ENCODE measurements at places on chromosomes 12 and 14.

DNA sequence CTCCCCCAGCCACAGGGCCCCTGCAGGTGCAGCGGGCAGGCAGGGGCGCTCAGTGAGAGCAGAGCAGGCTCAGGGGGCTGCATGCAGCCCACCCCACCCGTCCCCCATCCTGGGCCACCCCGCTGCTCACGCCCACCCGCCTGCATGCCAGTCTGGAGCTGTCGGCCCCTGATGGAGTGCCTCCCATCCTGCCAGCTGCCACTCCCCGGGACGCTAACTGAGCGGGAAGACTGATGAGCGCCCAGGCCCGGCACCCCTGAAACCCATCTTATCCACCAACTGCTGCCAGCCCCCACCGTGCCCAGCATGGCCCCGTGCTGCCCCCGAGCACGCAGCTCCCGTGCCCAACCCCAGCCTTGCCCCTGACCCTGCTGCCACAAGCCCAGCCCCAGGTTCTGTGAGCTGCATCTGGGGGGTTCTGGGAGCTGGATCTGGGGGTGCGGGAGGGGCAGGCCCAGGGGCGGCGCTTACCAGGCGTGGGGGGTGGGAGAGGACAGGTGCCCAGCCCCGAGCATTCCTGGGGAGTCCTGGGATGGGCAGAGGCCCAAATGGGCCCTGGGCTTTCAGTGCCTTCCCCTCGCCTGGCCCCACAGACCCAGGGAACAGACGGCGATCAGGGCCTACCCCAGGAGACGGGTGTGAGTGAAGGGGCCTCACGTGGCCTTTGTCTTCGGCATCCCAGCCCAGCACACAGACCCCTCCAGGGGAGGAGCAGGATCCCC, 13.3 kb downstream of the AKT1 start:
- DNase-seq, result no peak

GRCh38 chr12:32896432-32897280, at the start of gene PKP2:
PKP2 (minus strand) TSS chr12:32896777; CDS start chr12:32896731, 46 bp downstream.
- DNase-seq, result no peak

DNA sequence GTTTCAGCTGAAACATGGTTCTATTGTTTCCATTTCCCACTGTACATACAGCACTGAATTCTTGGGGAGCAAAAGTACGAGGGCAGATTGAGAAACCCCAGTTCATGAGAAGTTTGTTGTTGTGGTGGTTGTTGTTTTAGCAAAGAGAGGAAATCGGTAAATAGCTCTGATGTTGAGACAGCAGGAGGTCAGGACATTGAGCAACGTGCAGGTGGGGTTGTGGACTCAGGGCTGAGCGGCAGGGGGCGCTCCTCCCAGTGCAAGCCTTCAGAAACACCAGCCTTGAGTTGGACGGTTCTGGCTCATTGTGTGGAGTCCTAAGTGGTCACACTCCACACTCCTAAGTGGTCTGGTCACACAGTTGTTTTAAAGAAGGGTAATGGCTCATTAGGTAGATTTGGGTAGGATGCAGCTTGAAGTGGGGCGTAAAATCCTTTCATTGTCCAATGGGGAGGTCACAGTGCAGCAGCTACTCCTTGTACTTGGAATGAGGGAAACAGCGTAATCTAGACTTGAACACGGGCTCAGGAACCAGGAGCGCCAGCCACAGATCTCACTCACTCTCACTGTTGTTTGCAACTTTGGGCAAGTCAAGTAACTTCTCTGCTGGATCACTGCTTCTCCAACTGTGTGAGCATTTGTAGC, 14.5 kb upstream of the PWP1 start:
- no peak for DNase-seq

GRCh38 chr12:125267114-125267513, 201.9 kb downstream of the AACS start:
- DNase-seq, result no peak

- no peak for DNase-seq
These were observed 333.7 kb downstream of the GLT1D1 start for GRCh38 chr12:129186952-129187351.

DNA sequence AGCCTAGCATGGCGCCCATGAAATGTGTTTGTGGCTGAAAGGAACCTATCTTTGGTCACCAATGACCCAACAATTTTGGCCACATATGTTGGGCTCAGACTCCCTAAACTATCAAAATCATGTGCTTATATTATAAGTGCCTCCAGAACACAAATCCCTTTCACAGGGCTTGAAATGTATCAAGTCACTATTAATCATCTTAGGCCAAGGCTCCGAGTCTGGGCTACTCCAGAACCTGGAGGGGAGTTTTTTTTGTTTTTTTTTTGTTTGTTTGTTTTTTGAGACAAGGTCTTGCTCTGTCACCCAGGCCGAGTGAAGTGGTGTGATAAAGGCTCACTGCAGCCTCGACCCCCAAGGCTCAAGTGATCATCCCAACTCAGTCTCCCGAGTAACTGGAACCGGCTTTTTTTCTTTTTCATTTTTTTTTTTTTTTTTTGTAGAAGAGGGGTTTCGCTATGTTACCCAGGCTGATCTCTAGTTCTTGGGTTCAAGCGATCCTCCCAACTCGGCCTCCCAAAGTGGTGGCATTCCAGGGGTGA, 989 bp upstream of the DRAM1 start:
- DNase-seq, result no peak

DNA sequence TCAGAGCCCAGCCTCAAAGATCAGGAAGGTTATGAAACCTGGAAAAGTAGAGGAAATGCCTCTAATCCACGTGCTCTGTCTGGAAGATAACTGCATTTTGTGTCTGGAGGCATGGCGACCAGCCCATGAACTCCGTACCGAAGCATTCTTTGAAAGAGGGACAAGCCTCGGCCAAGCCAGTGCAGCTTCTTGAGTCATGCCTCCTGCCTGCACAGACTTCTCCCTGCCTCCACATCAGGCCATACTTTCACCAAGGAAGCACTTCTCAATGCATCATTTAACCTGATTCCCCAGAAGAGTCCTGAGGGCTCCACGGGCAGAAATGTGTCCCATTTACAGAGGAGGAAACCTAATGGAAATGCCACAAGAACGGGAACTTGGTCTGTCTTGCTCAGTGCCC, 3.4 kb downstream of the ACTN1 start:
- no peak for DNase-seq

GRCh38 chr14:70904373-70904772, 2.9 kb upstream of the PCNX1 start:
- DNase-seq, result peak; percentile 5

- DNase-seq, result no peak
These were observed 115.7 kb downstream of the NCOR2 start for GRCh38 chr12:124451637-124452243.

DNA sequence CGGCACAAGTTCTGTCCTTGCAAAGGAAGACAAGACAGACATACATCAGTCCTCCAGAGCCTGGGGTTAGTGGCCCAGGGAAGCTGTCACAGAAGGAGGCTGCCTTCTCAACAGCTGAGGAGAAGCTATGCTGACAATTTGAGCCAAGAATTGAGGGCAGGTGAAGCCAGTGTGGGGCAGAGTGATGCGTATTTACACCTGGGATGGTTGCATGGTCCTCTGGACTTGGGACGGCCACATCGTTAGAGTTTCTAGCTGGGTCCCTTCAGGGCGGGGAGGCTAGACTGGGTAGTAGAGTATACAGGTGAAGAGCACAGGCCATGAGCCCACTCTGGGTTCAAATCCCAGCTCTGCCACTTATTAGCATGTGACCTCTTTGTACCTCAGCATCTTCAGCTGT, 16.5 kb downstream of the KRT85 start:
- no peak for DNase-seq

- no peak for DNase-seq
These were observed 363 bp upstream of the LMO3 start for GRCh38 chr12:16606201-16606849.

DNA sequence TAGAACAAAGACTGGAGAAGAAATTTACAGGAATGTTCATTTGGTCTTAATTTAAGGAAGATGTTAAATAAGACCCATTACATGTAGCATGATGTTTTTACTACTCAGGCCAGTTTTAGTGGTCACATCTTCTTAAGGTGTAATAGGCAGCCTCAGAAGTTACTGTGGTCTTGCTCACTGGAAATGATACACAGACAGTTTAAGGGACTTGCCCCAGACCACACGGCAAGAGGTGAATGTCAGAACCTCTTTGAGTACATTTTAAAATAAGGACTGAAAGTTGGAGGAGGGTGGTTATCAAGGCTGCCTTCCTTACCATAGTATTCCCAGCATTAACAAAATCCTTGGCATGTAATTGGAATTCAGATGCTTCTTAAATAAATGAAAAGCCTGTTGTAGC, 37.9 kb downstream of the LRRK2 start:
- DNase-seq, result no peak

DNA sequence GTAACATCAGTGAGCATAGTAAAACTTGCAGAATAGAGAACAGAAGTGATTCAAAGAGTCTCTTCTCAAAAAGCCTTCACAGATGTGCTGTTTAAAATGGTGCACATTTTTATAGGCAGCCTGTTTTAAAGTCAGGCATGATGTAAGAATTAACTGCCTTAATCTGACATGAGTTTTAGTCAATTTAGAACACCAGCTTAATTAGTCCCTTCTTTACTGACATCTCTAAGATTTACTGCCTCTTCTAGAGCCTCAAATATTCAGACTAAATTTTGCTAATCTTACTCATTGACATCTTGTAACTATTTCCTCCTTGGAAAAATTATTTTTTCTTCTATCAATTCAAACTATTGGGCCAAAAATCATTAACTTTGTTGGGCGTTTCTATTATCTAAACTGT, 782.5 kb downstream of the C12orf50 start:
- DNase-seq, result peak; percentile 15

GRCh38 chr14:71403656-71404055, 496.4 kb downstream of the PCNX1 start:
- peak; percentile 16 for DNase-seq

GRCh38 chr12:121748218-121748570, 35.6 kb downstream of the TMEM120B start:
- no peak for DNase-seq

- no peak for DNase-seq
These were observed 76.0 kb upstream of the ST8SIA1 start for GRCh38 chr12:22410486-22410885.

- no peak for DNase-seq
These were observed 88.4 kb downstream of the LIN7A start for GRCh38 chr12:80849337-80849736.

DNA sequence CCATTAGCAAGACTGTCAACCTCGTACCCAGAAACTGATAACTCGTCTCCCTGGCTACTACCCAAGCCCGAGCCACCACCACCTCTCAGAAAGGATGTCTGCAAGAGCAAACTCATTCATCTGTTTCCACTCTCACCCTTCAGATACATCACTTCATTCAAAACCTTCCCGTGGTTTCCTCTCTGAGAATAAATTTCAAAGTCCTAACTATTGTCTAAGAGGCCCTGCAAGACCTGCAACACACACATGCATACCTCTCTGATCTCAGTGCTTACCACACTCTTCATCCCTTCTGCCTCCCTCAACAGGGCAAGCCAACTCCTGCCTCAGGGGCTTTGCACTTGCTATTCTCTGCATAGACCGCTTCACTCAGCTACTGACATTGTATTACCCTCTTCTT, 40.6 kb downstream of the PPP1R13B start:
- no peak for DNase-seq

DNA sequence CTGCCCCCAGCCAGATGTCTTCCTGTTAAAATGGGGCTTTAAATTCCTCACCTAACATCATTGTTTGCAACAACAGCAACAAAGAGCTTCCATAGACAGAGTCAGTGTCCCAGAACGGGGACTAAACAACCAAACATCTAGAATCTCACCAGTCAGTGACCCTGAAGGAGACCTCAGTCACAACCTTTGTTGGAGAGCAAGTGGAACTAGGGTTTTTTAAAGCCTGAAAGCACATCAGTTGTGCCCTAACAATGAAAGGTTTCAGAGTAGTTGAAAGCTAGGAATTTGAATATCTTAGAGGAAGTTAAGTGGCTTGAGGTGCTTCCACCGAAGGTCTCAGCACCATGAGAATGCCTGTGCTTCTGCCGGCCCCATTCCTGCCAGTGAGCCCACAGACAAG, 5.0 kb upstream of the ALDH2 start:
- DNase-seq, result no peak

GRCh38 chr12:115606040-115606439, 671.5 kb downstream of the MED13L start:
- no peak for DNase-seq

GRCh38 chr14:53570411-53571387, 385.9 kb downstream of the BMP4 start:
- DNase-seq, result no peak

- no peak for DNase-seq
These were observed 32.2 kb downstream of the PDE6H start for GRCh38 chr12:15005064-15005463.

GRCh38 chr12:108815875-108816594, 41.3 kb downstream of the SSH1 start:
- DNase-seq, result no peak

DNA sequence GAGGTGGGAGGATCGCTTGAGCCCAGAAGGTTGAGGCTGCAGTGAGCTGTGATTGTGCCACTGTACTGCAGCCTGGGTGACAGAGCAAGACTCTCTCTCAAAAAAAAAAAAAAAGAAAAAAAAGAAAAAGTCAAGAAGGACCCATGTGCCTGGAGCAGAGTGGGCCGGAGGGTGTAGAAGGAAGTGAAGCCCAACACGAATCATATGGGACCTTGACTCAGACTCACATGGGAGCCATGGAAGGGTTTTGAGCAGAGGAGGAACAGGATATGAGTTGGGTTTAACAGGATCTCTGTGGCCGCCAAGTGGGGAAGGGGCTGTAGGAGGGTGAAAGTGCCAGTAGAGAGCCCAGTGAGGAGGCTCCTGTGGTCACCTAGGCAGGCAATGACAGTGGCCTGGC, 165.4 kb downstream of the PHETA1 start:
- DNase-seq, result no peak

DNA sequence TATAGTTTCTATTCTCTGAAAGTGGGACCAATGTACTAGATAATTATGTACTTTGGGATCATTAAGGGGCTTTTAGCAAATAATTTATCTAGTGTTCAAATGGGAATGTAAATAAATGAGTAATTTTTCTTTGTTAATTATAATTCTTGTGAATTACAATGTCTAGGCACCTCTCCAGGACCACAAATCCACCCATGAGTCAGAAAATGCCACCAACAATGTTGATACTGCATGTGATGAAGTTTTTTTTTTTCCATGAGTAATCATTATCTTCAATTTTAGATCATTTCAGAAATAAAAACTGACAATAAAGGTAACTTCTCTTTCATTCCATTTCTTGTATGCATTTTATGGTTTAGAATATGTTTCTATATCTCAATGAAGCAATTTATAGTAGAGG, 470.3 kb downstream of the VRK1 start:
- no peak for DNase-seq

GRCh38 chr14:77059276-77059915, 30.9 kb upstream of the IRF2BPL start:
- DNase-seq, result no peak

DNA sequence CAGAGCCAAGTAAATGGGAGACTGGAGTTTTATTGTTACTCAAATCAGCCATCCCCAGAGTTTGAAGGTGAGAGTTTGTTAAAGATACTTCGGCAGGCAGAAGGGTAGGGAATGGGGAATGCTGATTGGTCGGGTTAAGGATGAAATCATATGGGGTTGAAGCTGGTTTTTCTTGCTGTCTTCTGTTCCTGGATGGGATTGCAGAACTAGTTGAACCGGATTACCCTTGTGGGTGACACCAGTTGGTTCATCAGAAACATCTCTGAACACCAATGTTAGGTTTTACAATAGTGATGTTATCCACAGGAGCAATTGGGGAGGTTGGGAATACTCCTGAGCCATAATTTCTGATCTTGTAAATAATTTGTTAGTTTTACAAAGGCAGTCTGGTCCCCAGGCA, 18.7 kb upstream of the SMCO2 start:
- no peak for DNase-seq
